ENCODE measurements at places on chromosomes 7 and 10.

DNA sequence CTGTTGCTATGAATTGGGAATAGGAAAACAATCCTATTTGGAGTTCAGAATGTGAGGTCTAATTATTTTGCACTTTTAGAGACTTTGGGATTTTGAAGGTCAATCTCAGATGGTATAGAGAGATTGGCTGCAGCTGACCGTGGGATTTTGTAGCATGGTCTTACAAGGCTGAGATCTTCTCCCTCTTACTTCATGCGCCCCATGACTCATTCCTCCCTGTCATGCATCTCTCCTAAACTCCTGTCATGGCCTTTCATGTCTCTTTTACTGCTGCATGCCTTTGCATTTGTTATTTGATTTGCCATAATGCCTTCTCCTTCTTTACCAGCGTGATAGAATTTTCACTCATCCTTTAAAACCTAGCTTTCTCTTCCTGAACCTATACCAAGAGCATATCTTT, 133.1 kb downstream of the BBS9 start:
- DNase-seq: no peak

DNA sequence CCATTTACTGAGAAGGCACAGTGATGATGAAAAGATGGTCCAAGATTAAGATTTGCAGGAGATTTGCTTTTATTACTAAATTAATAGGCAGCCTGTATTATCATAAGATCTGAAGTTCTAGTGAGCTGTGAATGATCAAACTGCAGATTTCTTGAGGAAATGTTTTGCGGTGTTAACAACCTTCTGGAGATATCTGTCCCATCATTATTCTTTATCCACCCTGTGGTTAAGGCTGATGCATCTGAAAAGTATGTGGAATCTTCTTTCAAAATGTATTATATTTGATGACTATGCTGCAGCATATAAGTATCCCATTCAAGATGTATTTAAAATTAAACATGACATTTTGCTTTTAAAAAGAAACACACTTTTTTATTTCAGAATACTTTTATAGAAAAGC, 150.3 kb downstream of the POLR1F start:
- no peak for DNase-seq

DNA sequence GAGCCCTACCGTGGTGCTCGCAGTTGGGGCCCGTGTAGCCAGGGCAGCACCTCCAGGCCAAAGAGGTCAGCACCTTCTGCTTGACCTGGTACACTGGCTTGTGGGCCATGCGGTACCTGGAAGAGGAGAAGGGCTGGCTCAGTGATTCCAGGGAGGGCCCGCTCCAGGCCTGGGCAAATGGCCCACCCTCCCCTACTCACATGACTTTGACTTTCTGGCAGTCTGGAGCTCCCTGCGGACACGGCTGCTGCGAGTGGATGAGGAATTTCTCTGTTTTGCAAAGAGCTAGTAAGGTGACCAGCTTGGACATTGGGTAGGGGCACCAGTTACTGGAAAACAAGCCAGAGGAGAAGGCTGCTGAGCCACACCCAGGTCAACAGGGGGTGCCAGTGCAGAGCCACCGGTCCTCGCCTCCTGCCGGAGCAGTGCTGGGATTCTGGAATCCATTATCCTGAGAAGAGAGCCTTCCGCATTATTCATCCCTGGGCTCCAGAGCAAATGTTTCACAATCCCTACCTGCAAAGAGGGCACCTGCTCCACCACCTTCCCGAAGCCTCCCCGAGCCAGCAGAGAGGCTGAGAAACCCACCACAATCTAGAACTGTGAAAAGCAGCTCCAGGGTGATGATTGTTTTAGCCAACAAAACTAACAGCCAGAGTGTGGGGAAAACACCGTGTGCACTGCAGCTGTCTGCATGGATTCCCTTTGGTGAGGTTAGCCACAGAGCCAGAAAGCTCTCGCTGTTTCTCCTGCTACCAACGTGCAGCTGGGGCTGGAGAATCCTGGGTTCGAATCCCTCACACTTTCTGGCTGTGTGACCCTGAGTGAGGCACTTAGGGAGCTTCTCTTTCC, 11.8 kb downstream of the MMRN2 start:
- no peak for DNase-seq

GRCh38 chr10:1662438-1663025, 74.8 kb downstream of the ADARB2 start:
- no peak for DNase-seq

DNA sequence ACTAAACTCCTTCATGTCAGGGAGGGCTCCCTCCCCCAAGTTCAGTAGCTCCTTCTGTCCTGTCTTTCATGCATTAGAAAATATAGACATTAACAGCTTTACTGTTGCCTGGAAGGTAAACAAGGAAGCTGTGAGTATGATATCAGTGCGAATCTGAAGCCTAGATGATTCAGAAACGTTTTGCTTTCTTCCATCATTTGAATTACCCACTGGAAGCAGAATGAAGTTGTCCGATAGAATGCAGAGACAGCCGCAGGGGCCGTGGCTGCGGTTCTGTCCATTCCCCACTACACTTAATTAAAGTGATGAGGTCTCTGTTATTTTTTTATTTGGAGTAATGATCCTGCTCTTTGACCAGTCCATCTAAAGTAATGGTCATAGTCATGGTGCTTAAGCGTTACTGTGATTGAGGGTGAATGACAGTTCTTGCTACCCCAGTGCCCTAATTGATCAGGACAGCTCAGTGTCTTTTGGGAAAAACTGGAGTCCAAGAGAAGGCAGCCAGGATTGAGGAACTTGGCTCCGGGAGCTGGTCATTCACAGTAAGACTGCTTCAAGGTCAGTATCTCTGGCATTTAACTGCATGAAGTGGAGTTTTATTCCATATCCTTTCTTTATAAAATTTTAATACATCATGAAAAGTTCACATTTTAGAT, 69.9 kb downstream of the PTPRE start:
- DNase-seq: no peak

DNA sequence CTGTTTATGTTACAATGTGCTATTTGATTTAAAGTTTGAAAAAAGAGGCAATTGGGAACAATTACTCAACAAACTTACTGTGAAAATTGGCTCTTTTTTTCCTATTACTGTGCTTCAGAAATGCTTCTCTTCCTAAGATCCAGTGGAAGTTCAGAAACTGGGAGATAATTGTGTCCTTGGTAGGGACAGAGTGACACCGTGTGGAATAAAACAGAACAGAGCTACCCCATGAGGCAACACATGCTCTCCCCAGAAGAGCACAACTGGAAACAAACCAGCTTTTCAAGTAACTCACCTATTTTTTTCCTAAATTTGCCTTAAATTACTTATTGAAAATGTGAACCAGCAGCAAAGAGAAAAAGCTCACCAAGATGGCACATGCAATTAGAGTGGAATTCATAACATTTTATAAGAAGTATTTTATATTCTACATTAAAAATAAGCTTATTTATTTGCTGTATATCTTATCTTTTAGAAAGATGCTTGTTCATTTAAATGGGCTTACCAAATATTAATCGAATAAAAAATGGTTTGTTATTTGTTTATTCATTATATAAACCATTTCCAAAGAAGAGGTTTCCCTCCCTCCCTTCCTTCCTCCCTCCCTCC, 346.1 kb upstream of the ANKRD30A start:
- no peak for DNase-seq

DNA sequence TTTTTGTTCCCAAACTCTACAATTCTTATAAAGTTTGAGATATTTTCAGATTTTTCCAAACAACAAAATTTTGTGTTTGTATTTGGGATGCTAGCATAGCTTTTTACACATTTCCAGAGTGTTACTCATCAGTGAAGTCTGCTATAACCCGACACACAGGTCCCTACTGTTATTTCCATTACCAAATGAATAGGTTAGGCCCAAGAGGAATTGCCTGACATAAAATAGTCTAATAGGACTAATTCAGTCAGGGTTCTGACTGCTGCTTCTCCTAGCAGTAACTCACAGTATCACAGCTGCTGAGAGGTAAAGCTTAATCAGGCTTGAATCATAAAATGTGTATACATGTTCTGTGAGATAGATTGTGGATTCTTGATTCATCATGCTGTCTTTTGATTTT, 49.1 kb upstream of the STRIP2 start:
- DNase-seq: no peak

DNA sequence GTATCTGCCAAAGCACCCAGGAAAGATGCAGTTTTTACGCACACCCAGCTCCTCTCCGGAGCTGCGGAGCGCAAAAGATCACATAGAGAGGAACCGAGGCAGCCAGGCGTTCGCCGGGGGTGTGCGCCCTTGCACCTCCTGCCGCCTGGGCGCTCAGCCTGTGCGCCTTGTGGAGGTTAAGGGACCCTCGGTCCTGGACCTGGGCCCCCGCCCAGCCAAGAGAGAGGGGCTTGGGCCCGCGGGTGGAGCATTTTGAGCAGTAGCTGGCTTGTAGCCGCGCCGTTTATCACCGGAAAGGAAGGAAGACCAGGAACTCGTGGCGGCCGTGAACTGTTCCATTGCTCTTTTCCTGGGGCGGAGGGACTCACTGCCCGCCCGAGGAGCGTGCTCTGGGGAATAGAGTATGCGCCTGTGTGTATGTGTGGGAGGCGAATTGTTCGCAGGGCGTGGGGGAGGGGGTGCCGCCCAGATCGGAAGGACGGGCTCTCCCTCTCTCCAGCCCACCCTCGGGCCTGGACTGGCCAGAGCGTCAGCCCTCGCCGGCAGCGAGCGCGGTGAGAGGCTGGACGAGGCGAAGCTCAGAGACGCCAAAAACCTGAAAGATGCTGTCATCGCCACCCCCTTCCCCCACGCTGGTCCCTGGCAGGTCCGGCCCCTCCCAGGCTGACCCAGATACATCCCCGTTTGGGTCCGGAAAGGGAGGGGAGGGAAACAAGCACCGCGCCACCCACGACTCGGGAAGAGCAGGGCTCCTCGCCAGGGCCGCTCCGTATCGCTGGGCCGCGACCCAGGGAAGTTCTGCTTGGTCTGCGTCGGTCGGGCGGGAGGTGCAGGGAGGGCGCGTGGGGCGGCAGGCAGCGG, 1.2 kb upstream of the WNT2 start:
- DNase-seq: no peak

DNA sequence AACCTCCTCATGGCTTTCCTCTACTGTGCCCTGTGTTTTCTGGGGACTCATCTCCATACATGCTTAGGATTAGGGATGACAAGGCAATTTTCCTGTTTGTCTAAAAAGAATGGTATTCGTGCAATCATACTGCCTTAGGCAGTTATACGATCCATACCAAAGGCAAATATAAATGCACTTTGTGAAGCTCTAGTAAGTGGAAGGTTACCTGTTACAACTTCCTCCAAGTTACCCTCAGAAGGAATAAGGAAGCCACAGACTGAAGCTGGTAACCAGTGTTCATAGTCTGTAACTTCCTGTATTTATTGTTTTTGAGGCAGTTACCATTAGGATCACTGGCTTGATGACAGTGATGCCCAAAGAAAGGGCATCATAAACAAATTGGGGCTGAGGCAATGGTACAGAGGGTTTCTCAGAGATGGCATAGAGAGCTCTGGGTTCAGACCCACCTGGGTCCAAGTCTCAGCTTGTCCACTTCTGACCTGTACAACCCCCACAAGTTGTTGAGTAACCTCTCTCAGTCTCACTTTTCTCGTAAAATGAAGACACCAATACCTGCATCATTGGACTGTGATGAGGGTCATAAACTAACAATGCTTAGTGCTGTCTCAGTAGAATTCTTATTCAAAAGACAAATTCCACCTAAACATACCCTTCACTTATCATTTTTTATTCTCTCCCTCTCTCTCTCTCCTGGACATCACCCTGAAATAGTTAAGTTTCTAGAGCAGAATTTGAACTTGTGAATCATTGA, 138.2 kb downstream of the ELMO1 start:
- DNase-seq: no peak

DNA sequence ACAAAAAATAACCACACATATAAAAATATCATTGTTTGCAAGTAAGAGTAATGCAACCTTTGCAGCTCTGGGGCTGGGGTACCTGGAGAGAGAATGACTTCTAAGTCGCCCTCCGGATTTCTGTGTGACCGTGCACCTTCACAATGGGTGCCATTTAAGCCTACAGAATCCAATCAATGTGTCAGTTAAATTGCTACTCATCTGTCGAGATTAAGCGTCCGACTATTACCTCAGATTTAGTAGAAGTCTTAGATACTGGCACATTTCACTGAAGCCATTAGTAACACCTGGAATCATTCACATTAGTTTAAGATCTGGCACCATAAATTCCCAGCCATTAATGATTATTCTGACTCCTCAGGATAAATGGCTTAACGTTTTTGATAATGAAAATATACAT, 507.3 kb upstream of the MGMT start:
- no peak for DNase-seq

DNA sequence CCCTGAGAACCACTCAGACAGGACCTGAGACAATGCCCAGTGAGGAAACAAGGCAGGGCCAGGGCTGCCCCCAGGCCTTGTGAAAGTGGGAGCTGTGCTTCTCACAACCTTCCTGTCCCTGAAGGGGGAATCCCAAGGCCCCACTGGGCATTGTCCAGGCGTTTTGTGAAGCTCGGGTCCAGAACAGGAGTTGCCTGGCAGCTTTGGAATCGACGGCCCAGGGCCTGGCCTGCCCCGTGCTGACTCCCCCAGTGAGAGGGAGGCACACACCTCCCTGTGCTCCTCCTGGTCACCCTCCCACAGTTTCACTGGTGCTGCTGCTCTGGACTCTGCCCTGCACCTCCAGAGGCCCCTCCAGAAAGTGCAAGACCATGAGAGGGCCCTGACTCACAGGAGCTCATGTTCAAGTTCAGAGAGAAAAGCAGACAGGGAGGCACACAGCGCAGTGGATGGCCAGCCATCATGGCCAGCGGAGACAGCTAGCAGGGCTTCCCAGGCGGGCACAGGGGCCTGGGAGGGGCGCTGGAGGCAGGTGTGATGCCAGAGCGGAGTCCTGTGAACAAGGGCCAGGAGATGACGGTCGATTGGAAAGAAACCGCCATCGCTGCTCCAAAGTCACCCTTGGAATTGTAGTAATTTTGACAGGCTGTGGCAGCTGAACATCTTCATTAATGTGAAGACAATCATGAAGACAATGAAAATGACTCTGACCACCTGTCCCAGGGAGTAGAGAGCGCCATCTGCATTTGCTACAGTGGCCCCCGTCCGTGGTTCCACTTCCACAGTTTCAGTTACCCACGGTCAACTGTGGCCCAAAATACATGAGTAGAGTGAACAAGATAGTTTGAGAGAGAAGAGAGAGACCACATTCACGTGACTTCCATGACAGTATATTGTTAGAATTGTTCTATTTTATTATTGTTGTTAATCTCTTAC, 103.7 kb downstream of the MKI67 start:
- no peak for DNase-seq

DNA sequence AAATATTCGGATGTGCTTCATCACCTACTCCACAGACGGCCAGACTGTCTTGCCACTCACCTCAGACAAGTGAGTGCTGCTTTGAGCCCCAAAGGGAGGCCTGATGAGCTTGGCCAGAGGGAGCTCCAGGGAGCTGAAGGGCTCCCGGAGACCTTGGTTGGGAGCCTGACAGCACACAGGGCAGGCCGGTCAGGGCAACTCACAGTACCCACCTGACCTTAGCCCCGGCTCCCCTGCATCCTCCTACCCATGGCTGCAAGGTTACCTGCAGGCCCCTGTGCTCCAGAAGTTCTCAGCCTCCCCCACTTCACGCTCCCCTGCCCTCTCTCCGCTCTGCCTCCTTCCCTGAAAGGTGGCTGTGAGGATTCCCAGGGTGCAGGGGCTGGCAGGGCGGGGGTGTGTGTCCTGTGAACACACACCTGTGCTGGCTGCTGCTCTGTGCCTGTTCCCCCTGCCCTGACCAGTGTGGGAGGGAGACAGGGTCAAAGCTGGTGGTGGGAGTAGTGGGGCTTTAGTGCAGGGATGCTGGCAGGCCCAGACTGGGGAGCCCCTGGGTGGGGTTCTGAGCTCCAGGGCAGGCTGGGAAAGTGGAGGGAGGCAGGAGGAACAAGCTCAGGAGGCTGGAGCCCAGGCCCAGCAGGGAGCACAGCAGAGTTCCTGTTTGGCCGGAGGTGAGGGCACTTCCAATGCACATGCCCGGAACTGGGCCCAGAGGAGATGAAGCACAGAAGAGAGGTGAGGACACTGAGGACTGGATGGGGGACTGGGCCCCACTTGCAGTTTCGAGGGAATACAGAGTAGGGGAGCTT, 7.2 kb downstream of the ANTXRL start:
- no peak for DNase-seq

Data from GM12864 (cell line).